ENCODE measurements at places on chromosomes 3 and 15.

GRCh38 chr3:28916713-28917499 lies 364.0 kb upstream of the RBMS3 start:
- no peak for DNase-seq

- no peak for DNase-seq
These were observed 4.5 kb downstream of the CPN2 start for GRCh38 chr3:194346621-194347020.

- peak; percentile 67 for DNase-seq
These were observed 35.1 kb downstream of the CMTM6 start for GRCh38 chr3:32467333-32468070.

DNA sequence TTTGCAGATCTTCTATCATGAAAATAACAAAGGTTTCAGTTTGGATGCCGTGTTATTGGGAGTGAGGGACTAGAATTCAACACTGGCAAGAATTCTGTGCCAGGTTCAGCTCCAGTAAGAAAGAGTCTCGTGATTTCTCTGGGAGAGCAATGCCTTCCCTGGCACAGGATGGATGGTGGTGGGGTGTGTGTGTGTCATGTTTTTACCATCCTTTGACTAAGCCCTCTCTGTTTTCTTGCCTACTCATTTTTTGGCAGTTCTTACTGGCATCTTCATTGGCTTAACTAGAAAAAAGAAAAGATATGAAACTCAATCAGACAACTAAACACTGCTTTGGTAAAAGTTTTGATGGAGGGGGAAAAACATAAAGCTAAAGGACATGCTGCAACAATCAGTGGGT lies 86.6 kb downstream of the FMN1 start:
- no peak for DNase-seq

- no peak for DNase-seq
These were observed 45.8 kb upstream of the FOXP1 start for GRCh38 chr3:71629289-71629688.

GRCh38 chr3:43238801-43239200 lies 47.5 kb upstream of the SNRK start:
- no peak for DNase-seq

GRCh38 chr3:194860725-194861124 lies 175.0 kb downstream of the FAM43A start:
- DNase-seq, result no peak

DNA sequence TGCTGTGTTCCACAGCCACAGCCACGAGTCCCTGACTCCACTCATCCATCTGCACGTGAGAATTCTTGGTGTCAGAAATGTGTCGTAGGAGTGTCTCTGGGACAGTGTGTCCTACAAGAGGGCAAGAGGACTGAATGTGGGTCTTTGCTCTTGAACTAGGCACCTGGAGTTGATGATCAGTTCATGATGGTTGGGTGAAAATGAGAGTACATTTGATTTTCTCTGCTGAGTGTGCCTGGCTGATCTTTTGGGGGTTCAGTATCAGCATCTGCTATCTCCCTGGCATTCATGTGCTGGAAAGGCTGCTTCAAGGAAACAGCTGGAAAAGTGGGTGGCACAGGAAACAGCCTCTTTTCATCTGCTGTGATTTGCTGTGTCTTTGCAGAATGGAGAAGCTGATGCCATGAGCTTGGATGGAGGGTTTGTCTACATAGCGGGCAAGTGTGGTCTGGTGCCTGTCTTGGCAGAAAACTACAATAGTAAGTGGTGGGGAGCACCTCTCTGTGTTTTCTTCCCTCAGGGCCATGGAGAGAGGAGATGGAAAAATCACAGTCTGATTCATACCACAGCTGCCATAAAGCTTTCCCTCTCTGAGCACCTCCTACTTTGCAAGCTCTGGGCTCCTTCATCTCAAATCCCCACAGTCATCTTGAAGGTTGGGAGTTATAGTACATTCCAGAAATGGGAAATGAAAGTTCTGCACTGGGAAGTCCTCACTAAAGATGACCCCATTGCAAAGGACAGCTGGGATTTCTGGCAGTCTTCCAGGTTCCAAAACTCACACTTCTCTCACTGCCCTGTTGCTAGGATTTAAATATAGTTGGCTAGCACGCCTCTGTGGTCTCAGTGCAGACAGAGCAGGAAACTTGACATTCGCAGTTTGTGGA lies 17.8 kb downstream of the TF start:
- DNase-seq, result no peak

DNA sequence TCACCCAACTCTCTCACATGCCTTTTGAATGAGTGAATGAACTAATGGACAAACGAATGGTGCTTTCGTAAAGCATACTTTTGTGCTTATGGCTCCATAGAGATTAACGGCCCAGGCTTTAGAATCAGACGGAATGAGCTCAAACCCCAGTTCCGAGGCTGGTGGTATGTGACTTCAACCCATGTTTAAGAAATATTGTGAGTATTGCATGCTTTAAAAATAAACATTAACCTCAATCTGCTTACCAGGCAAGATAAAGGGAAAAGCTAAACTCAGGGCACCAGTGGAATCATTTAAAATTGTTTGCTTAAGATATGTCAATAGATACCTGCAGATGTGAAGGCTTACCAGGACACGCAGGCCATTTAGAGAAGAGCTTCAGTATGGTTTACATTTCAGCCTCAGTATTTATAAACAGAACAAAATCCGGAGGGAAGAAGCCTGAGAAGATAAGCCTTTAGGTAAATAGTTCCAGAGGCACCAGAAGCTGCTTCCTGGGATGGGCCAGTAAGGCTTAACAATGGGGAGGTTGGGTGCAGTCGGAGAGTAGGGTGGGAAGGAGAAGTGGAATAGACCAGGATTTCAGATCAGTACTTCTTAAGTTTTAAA lies 186.4 kb downstream of the ADAMTS9 start:
- no peak for DNase-seq

DNA sequence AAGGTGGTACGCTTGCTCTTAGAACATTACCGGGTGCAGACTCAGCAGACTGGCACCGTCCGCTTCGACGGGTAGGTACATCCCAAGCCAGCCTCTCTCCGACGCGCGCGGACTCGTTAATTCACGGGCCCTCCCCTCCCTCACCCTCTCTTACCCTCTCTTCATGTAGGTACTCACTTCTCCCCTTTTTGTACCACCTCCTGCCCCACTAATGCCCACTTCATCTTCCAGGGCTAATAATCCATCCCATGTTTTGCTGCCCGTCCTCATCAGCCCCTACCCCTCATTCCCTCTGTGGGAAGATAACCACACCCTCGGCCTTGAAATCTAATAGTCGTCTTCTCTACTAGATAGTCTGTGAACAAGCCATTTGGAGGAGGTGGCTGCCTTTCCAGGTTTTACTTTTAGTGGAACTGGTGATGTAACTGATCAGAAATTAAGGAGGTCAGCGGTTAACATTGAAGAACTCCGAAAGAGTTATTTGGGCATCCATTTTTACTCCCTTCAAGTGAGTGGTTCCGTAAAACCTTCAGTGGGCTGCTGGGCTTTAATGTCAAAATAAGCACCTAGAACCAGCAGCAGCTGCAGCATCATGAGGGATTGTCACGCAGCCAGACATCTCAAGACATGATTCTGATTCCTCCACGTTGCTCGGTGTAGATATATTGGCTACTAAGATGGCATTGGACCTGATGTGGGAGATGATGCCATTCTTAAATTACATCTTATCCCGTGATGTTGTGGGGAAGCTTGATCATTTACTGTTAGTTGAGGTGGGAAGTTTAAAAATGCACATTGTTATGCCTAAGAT lies 1.3 kb downstream of the FEM1B start:
- no peak for DNase-seq

- no peak for DNase-seq
These were observed 607 bp upstream of the PPP1R14D start for GRCh38 chr15:40829115-40829514.

GRCh38 chr3:65079560-65079959 lies 391.8 kb upstream of the ADAMTS9 start:
- DNase-seq, result no peak

DNA sequence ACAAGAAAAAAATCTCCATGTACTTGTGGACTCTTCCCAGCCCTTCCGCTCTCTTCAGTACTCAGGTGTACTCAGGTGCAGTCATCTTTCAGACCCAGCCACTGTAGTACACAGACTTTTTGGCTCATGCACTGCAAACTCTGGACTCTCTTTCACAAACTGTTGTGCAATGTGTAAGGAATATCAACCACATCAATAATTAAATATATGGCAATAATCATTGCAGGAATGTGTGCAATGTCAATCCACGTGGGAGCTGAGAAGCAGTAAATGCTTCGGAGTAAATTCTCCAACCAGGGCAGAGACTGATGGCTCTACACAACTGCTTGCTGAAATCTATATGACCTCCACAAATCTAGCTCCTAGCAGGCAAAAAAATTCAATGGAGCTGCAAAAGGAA lies 287.3 kb upstream of the COL8A1 start:
- no peak for DNase-seq

- no peak for DNase-seq
These were observed 9.4 kb downstream of the CTNNB1 start for GRCh38 chr3:41208507-41209220.

- DNase-seq, result no peak
These were observed 27.5 kb downstream of the ALCAM start for GRCh38 chr3:105394177-105394576.

DNA sequence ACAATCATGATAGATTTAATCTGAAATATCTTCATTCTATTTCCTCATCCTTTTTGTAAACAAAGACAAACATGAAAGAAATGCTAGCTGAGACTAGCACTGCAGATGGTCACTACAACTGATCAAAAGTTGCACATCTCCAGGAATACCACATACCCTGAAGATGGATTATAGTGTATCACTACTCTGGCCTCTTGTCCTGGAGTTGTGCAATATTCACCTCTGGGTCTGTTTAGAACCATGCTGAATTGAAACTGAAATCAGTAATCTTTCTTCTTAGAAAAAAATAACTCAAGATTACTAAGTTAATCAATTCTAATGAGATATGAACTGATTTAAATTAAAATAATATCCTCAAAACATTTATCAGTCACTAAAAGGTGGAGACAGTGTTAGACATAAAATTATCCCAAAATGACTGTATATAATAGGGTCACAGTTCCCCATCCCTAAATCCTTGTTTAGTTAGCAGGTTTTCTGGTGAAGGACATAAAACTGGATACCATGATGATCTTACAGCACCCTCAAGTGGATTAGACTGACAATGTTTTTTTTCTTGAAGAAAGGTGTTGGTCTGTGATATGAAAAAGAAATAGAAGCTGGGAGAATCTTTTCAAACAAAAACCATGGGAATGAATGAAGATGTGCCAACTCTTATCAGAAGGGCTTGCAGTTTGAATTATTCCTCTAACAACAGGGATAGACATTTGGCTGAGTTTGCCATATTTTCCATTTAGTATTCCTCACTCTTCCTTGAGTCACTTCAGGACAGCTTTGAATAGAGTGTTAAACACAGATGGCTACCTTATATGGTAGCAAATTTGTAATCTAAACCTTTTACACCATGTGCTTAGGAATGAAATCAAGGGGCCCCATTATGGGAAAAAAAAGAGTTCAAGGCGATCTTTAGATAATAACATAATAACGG lies 7.1 kb upstream of the TTC14 start:
- no peak for DNase-seq

DNA sequence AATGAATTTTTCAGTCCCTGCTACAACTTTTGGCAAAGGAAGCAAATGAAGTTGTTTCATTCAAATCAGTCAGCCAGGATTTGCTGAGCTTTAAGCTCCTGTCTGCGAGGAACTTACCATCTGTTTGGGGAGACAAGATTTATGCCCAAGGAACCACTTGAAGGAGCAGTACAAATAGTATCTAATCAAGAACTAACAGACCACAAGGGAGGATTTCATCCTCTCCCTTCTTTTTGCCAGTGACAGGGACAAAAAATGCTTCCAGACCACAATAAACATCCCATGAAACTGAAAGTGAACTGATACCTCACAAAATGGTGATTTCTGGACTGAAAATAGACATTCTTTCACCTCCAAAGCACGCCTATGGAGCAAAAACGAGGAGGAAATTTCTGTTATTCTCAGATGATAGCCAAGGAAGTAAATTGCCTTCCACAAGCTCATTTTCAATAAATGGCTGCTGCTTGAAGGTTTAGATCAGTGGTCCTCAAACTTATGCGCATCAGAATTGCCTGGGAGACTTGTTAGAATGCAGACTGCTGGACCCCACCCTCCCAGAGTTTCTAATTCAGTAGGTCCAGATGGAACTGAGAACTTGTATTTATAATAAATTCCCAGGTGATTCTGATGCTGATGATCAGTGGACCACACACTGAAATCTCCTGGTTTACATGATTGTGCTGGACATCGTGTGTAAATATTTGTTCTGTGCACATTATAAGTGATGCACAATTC lies 202.4 kb upstream of the GADL1 start:
- DNase-seq, result no peak

DNA sequence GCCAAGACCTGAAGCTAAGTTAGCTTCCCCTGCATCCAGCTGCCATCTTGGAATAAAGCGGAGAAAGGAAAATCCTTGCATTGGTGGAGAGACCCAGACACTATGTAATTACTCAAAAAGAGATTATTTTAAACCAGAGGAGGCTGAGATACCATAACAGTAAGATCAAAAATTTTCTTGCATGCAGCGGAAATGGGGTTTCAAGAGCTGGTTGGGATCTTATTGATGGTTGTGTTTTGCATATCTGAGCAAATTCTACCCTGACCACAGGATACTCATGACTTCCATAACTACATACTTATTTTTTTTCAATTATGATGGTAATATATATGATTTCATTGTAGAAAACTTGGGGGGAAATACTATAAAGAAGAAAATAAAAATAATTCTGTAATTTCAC lies 17.5 kb downstream of the TMEM158 start:
- no peak for DNase-seq

GRCh38 chr15:101107101-101107500 lies 144.7 kb downstream of the CHSY1 start:
- DNase-seq, result no peak

DNA sequence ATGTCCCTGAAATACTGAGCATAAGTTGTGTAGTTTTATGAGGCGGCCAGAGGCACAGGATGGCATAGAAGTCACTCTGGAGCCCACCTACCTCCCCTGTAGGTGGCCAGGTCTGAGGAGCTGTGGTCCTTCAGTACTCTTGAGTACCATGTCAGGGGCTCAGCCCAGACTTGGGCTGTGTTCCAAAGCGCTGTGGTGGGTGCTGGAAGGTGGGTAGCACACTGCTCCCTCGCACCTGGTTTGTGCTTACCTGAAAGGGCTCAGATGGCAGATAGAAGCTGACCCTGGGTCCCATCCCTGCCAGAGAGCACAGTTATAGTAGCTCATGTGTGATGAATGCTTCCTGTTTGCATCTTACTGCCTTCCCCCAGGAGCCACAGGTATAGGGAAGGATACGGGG lies 15.5 kb downstream of the NISCH start:
- no peak for DNase-seq

- no peak for DNase-seq
These were observed 56.7 kb upstream of the LMOD3 start for GRCh38 chr3:69178838-69179739.

DNA sequence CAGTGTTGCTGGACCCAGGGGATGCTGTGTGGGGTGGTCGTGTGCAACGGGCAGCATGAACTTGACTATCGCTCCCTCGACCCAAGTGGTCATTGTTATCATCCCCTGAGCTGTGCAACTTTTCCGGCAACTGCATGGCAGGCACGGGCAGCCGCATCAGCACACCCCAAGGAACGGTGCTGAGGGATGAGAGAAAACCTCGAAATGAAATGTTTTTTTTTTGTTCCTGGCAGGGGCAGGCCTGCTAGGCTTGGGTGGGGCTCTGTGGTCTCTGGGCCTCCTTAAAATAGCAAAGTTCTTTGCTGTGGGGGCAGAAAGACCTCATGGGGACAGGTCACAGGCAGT lies 51.4 kb downstream of the CORO2B start:
- DNase-seq, result no peak

GRCh38 chr3:177615015-177615414 lies 417.7 kb upstream of the TBL1XR1 start:
- DNase-seq, result no peak

GRCh38 chr3:107854733-107855132 lies 236.1 kb downstream of the CD47 start:
- DNase-seq, result no peak

All from effector CD4-positive, alpha-beta T cell (primary cell).